ENCODE measurements at places on chromosomes 6 and 20.

DNA sequence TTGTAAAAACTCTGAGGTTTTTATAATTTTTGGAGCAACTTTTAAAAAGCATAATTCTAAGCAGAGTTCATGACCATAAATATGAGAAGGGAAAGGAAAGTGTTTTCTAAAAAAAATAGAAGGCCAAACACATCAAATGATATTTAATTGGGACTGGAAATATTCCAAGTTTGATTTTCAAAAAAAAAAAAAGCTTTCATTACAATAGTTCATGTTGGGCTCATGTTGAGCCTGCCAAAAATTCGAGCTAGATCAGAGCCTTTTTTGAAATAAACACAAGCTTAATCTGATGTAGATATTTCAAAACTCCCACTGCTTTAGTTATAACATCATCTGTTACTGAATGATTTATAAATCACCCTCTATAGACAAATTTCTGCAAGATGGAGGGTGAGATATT lies 163.4 kb upstream of the DEFB112 start:
- no peak for DNase-seq

GRCh38 chr6:33112148-33112547 lies 36.4 kb downstream of the HLA-DPB1 start:
- DNase-seq, result no peak

DNA sequence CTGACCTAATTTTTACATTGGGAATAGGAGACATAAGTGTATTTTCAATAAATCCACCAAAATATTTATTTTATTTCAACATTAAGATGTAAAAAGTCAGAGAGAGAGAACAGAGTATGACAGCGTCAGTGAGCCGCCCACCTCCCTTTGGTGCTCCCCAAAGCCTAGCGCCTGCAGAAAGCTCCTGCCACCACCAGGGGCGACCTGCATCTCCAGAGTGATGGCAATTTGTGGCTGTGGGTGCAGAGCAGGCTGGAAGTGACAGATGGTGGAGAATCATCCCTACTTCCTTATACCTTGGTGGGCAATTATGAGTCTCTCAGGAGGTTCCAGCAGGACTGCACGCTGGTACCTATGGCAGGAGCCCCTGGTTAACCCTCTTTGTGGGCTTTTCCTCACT lies 87.3 kb downstream of the PTPRT start:
- no peak for DNase-seq

GRCh38 chr6:7479801-7480266 lies 61.6 kb upstream of the DSP start:
- no peak for DNase-seq

DNA sequence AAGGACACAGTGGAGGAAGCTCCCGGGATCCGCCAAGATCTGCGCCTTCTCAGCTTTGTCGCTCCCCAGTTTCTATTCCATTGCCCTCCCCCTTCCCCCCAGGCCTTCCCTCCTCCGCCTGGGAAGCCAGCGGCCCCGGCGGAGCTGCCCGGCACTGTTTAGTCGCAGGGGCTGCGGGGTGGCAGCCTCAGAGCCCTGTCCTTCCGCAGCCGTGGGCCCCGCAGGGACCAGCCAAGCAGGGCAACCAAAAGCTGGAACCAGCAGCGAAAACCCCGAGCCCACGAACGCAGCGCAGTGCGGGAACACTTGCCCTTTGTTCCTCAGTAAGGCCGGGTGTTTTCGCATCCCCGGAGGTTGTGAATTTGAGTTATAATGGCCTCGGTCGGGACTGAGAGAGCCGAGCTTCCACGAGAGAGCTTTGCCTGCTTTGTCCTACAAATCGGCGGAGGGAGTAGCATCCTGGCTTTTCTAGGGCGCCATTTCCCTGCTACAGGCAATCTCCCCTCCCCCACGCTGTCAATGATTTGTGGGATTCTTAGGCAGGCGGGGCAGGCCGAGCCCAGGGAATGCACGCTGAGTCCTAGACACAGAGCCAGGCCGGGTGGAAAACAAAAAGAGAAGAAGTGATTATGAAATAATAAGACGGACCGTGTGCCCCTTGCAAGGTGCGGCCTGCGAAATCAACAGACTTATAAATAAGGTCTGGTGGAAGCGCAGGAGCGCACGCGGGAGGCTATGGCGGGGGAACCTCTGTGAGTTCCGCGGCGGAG lies 4.0 kb upstream of the TUBB2B start:
- DNase-seq, result peak; percentile 91

DNA sequence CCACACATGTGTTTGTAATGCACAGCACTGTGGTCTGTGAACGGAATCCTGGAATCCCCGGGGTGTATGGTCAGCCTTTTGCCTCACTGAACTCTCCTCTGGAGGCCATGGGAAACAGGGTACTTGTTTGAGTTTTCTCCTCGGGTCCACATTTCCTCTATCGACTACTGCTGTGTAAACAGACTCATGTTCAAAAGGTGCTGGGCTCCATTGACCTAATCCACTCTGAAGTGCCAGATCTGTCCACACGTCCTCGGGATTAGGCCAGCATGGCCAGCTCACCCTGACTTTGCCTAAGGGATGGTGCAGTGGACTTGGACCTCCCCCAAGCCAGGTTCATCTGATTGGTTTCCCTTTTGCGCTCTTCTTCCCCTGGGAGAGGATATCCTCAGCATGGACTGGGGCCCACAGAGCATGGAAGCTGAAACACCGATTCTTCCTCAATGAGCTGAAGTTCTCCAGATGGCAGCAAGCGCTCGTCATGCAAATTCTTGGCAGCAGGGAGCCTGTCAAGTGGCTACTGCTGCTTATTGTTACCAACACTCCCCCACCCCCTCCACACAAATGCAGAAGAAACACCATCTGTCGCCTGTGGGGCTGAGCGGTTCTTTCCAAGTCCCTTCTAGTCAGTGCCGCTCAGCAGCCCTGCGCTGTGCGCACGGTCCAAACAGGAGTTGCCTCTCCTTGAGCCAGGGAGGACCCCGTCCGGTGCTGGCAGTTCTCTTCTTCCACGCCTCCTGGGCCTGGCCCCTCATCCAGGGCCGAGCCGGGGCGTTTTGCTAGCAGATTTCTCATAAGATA lies 292.6 kb upstream of the MARCKS start:
- DNase-seq, result peak; percentile 97

GRCh38 chr6:73369563-73369962 lies at the start of gene OOEP:
TSS of gene OOEP (minus strand) at chr6:73369897. CDS start at chr6:73369792, 105 bp downstream.
- DNase-seq, result no peak
